ENCODE measurements at places on chromosomes 3 and 15. TPM values are rescaled to one million over a fixed set of nuclear protein-coding genes. Genes with fewer than 3 reads are reported as not detected.

- DNase-seq, result peak; percentile 77
Measured at GRCh38 chr3:9690451-9691450, 12.9 kb upstream of the CPNE9 start.

- peak; percentile 67 for DNase-seq
Measured at GRCh38 chr3:194315965-194316361, 35.2 kb downstream of the CPN2 start.

GRCh38 chr15:99618941-99619411 is 53.2 kb downstream of the MEF2A start:
- DNase-seq, result no peak

DNA sequence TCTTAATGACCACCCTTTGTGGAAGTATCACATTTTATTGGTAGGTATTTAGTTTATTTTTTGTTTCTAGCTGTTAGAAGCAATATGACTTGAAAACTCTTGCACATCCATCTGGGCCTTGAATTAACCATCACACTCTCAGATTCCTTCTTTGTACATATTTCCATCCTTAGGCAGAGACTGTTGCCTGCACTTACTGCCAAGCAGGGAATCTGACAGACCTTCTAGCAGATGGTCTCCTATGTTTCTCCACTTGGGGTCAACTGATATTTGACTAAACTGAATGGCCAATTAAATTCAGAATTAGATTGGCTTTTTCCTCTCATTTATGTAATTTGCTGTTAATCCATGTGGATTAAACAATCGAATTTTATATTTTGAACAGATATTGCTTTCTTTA is 324.9 kb upstream of the TGFBR2 start:
- no peak for DNase-seq

DNA sequence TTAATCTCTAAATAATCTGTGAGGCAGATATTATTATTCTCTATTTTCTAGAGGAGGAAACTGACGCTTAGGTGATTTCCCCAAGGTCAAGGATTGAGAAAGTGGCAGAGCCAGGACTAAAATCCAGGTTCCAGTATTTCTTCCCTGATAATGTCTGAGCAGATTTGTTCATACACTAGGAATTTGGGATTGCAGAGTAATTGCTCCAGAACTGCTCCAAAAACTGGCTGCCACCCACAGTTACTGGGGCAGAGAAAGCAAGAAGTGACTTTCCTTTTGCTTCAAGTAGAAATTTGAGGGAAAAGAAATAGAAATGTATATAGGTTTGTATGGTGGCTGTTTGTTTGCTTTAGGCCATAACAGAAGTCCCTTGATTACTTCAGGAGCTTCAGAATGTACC is 60.6 kb downstream of the SLC12A8 start:
- no peak for DNase-seq

DNA sequence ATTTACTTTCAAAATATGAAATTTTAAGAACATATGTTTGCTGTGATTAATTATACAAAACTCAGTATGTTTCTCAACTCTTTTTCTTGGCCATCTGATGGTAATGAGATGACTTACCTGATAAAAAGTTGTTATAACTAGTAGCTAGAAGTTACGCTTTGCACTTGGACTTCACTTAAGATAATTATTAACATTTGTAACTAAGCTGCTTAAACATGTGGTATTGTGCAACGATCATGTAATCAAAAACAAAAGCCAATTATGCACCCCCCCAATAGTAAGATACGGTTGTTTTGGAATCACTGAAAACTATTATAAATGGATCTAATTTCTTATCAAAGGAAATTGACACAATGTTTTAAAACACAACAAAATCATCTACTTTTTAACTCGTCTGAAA is 342.9 kb downstream of the CNTN3 start:
- no peak for DNase-seq

- DNase-seq, result no peak
Measured at GRCh38 chr3:56406826-56407515, 61.3 kb downstream of the ERC2 start.

- no peak for DNase-seq
Measured at GRCh38 chr15:69647142-69647513, 194.5 kb downstream of the RPLP1 start.

DNA sequence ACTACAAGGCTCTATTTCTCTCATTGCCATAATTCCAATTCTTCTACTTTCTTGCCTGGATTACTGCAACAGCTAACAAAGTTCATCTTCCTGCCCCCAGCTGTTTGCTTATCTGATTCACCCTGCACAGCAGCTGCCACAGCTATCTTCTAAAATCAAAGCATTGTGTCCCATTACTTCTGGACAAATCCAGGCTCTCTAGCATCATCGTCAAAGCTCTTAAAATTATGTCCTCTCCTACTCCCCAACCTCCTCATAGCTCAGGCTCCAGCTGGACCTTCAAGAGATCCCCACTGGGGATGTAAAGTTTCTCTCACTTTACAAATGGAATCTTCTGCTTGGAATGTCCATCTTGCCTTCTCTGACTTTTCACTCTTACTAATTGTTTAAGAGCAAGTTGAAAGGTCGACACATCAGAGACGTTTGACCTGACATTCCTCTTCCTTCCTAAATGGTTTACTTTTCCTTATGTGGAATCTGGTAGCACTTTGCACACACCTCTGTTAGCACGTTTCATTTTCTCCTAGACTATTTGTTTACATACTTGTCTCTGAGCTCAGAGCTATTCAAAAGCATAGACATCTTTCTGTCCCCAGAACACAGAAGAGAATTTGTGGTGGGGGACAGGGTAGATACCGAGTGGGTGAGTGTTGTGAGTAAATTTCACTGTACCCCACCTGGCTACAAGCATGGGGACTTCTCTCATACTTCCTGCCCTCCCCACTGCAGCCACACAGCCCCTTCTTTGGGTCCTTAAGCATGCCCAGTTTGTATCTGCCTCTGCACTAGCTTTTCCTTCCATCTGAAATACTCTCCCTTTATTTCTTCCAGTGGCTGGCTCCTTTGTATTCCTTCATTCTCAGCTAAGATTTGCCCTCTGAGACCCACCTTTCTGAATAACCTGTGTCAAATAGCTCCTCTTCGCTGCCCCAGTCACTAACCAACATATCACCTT is 77.9 kb downstream of the SERPINI1 start:
- no peak for DNase-seq

DNA sequence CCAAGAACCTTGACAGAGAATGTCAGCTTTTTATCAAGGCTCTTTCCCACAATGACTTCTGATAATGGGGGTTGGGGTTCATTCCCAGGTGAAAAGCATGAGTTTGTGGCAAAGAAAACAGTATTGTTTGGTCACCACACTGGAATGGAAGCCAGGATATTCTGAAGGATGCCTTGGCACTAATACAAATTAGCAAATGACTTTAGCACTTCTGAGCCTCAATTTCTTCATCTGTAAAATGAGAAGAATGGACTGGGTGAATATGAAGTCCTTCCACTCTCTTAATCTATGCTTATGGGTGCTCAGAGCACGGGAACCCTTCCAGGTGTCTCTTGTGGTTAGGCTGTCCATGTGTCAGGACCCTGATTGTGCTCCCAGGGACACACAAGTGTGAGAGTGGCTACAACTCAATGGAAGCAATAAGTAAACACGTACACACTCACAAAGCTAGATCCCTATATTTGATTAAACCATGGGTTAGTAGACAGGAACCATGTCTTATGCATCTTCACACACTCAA is 21.4 kb downstream of the RAB27A start:
- no peak for DNase-seq

DNA sequence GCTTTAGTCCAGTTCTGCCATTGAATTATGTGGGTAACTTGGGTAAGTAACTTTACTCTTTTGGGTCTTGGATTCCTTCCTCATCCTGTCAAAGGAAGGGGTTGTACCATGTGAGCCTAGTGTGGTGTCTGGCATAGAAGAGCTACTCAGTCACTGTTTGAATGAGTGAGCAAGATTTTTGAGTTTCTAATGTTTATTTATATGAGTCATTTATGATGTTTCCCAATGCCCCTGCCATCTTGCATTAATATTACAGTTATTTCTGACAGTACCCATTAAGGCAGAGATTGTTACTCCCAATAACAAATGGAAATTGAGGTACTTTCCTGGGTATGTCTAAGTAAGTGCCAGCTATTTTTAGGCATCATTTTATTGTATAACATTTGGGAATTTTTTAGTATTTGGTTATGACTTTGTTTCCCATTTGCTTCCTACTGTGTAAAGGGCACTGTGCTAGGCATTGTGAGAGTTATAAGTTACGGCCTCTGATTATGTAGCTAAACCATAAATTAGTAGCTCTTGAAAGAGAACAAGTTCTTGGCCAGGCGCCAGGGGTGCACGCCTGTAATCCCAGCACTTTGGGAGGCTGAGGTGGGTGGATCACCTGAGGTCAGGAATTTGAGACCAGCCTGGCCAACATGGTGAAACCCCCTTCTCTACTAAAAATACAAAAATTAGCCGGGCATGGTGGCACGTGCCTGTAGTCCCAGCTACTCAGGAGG is 23.5 kb downstream of the NR1D2 start:
- DNase-seq, result no peak

Gene TMEM45A
- 13.2 TPM for total RNA-seq

Gene RTP3
- not detected for total RNA-seq

Measured in right cardiac atrium (tissue), 5 donors.